ENCODE measurements at places on chromosomes 2 and 18.

DNA sequence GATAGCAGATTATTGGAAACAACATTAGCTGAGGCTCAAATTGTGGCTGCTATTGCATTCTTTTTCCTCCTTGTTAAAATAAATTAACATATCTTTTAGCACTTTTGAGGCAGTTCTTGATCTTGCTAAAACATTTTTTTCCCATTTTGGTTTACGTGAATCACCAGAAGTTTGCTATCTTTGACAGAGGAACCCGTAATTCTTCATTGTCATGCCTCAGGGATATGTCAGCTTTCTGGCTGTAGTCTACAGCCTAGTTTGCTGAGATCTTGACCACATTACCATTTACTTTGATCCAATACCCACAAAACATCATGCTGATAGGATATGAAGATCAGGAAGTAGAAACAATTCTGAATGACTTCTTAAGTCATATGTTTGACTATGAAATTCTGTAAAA is 25.1 kb upstream of the FANCL start:
- no peak for DNase-seq

GRCh38 chr18:63843008-63843407 is 44.5 kb upstream of the SERPINB2 start:
- no peak for DNase-seq

DNA sequence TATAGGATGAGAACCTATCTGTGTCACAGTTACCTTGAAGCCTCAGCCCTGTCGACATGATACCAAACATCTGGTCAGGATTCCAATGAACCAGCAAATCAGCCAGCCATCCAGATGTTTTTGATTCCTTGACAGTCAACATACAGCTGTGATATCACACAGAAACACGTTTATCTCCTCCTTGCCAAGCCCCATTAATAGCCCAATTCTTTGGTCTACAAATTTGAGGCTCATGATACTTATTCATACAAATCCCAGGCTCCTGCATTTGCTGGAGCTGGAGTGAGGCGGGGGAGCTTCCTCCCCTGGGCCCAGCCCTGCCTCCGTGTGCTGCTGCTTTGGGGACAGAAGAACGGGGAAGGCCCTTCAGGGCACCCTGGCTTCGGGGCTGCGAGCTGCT is 611.6 kb upstream of the SALL3 start:
- no peak for DNase-seq

DNA sequence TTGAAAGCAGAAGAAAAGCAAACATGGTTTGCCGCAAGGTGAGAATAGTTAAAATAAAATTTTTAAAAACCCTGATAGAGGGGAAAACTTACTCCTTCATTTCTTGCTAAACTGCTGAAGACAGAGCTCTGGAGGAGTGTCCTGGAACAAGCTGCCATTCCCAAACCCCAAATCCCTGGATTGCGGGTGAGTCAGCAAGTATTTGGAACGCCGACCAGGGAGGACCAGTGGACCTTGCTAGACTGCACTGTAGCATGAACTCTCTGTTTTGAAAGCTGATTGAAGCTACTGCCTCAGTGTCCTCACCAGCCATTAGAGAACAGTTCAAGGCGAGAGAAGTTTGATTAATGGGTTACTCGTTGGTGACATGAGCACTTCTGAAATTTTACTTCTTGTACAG is 99.4 kb upstream of the RASGRP3 start:
- DNase-seq = no peak

DNA sequence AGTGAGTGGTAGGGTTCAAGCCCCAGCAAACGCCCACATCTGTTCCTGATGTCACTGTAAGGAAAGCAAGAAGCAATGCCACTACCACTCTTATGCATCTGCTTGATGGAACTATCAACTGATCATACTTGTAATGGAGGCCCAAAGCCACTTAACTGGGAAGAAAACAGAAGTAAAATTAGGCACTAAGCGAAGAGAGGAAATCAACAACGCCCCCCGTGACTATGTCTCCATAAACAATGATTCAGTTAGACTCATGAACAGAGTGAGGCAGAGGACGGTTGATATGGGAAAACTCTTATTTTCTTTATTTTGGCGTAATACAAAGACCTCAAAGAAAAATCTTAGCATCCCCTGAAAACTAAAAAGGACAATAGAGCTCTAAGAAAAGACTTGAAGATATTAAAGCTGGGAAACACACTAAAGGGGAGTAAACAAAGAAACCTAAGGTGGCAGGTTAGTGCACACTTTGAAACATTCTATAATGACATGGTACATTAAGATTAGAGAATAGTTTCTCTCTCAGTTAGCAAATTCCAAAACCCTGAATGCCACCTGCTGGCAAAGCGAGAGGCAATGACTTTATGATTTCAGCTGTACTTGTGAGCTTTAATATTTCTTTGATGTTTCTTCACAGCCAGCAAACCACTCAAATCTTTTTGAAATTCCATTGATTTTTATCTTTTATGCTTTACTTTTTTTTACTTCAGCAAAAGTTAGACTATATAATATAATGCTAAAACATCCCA is 86.5 kb downstream of the LRP2 start:
- no peak for DNase-seq

DNA sequence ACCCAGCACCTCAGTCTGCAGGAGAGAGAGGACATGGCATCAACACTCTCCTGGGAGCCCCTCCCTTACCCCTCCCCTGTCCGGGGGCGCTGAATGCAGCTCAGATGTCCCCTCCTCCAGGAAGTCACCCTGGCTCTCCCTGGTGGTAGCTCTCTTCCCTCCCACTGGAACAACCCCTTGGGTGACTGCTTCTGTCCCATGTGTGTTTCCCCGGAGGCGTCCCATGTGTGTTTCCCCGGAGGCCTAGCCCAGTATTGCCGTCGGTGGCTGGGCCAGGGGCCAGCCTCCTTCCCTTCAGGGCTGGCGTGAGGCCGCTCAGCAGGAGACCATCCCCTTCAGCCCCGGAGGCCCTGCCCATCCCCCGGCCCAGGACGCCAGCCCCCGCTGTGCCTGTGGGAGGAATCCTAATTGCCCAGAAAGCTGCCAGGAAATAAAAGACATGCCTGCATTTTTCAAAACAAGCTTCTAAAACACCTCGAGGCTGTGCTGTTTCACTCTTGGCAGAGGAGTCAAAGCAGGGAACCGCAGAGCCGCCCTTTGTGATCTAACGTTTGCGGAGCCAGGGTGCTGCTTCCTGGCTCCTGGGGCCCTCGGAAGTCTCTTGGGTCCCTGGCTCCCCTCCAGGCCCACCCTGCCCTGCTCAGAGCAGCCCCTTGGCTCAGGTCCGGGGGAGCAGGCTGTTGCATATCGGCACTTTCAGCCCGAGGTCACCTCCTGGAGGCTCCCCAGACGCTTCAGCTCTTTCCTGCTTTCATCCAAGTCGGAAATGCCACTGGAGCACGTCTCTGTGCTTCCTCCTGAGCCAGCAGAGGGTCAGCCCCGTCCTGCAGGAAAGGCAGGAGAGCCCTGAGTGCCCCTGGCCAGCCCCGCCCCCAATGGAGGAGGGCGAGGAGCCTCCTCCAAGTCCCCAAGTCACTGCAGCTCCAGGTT is 11.4 kb downstream of the SNED1 start:
- no peak for DNase-seq

DNA sequence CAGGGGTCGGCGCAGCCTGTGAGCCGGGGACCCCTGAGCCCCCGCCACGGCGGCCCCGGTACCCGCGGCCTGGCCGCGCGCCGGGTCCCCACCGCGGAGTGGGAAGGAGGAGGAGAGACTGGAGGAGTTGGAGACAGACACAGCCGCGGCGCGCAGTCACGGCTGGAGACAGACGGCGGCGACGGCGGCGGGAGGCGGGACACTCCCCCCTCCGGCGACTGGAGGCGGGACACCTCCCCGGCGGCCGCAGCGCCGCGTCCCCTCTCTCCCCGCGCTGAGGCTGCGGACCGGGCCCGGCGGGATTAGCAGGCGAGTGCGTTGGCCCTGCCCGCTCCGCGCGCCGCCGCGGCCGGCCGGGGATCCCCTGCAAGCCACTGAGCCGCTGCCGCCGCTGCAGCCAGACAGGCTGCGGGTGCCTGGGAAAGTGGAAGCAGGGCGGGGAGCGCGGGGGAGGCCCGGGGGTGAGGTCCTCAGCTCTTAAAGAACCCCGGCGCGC is 1.0 kb upstream of the LDLRAD4 start:
- DNase-seq = peak; percentile 61

DNA sequence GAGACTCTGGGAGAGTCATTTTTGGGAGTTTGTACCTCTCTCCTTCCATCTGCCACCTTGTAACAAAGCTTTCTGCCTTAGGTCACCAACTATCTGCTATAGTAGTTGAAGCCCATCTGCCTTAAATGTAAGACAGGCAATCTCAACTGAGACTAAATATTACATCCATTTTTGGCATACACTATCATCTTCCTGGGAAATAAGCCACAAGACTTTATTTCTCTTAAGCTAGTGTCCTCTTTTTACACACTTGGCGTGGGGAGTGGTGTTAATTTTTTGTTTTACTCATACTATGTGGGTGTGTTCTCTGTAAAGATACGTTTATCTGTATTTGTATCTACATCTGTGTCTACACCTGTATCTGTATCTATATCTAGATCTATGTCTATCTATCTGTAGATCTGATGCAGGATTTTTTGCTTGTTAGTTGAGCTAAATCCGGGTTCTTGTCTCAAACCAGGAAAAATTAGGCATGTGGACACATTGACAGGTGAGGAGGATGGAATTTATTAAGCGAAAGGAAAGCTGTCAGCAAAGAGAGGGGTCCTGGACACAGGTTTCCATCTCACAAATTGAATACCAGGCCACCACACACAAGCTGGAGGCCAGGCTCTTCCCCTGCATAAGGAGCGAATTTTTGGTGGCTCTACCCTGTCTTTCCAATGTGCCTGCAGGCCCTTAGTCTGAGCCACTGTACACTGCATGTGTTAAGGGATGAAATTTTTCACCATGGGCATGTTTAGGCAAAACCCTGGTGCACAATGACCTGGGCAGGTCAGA is 64.8 kb upstream of the RND3 start:
- DNase-seq = no peak
